ENCODE measurements at places on chromosomes 6 and 20. TPM values are rescaled to one million over a fixed set of nuclear protein-coding genes. Genes with fewer than 3 reads are reported as not detected.

DNA sequence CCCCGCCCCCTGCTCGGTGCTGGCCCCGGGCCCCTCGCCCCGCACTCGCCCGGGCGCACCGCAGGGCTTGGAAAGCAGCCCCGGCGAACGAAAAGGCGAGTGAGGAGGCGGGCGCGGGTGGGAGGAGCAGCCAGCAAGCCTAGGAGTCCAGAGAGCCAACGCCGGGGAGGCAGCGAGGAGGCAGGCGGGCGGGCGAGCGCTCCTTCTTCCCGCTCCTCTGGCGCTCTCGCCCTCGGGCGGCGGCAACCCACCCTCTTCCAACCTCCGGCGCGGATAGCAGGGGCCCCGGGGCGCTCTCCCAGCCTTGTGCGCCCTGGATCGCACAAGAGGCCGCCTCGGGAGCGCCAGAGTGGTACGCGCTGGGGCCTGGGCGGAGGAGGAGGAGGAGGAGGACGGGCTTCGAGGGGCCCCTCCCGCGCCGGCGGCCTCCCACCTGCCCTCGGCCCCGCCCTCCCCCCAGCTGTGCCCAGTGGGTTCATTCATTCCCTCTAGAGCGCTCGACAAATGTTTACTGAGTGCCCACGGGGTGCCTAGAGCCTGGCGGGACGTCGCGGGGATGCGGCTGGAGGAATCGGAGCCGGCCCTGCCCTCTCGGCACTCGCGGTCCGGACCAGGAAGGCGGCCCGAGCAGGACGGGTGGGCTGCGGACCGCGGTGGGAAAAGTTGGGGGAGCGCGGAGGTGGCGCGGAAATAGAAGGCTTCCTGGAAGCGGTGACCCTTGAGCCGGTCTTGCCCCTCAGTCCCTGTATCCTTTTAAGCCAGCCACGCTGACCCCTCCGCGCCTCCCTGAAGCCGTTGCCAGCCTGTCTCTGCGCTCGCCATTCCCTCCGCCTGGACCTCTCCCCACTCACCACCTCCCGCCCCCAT lies at the start of gene BMP7:
Gene BMP7 (minus strand): TSS at position 351 of the 867 bp plus-strand sequence. CDS start 519 bp downstream, outside the sequence.
- no peak for DNase-seq

GSTA3 gene
- 0.70 TPM for polyA plus RNA-seq

- no peak for DNase-seq
These were observed 1058.9 kb upstream of the MAP3K7 start for GRCh38 chr6:91645811-91646210.

- DNase-seq: no peak
These were observed 64.2 kb upstream of the SUPT3H start for GRCh38 chr6:45441851-45442453.

- no peak for DNase-seq
These were observed 1.5 kb upstream of the GMEB2 start for GRCh38 chr20:63628246-63628975.

GRCh38 chr6:938271-938905 lies 245.4 kb upstream of the EXOC2 start:
- no peak for DNase-seq

- DNase-seq: no peak
These were observed 37.2 kb downstream of the SLC22A2 start for GRCh38 chr6:160221423-160221822.

DNA sequence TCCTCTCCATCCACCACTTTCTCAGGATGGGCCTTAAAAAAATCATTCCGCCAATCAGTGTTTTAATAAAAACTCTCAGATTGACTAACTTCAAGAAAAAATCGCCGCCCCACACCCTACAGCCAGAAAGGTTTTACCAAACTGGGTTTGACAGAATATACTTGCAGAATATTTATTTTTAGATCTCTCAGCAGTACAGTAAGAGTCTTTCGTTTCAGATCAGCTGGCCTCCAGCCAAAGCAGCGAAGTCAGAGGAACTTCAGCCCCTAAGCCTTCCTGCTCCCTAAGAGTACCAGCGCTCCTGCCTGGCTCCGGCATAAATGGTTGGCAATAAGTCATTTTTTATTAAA lies 24.7 kb downstream of the TBC1D7 start:
- no peak for DNase-seq

DNA sequence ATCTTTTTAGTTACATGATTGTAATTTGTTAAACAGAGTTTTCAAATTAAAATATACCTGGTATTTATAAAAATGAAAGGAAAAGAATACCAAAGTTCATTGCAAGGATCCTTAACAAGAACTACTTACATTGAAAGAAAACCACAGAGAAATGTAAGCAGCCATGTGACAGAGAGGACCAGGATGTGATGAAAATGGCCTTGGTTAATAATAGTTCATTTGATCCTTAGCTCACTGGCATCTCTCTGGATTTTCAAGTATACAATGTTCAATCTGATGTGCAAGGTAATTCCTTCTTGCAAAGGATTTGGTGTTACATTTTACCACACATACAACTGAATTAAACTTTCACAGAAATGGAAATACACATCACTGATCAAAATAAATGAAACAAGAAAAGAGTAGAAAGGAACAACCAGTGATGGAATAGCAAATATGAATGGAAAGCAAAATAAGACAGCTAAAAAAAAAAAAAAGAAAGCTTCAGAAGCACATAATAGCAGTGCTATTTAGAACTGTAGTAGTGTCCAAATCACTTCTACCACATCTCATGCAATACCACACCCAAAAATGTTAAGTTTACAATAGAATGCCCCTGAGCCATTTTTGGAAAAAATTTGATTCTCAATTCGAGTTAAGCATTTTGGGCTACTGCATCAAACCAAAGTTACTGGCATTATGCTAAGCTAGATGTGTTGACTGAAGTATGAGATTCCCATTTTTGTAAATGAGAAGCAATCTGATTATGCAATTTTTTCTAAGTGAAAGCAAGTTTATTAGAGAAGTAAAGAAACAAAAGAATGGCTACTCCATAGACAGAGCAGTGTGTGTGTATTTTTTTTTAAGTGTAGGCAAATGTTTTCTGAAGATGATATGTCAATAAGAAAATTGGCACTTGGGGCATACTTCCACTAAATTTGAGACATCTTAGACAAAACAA lies 22.6 kb upstream of the HLA-A start:
- DNase-seq: no peak

Measured in left renal pelvis (tissue), 4 donors.